Right hindlimb (tissue), 1 donor: ENCODE measurements at places on chromosomes 12 and 14.

DNA sequence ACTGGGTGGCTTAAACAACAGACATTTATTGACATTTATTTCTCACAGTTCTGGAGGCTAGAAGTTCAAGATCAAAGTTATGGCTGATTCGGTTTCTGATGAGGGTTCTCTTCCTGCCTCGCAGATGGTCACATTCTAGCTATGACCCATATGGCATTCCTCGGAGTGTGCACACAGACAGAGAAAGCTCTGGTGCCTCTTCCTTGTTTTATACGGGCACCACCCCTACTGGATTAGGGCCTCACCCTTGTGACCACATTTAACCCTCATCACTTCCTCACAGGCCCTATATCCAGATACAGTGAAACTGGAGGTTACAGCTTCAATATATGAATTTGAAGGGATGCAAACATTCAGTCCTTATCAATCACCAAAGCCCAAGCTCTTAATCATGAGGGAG, 77.0 kb upstream of the OVCH1 start:
- DNase-seq = no peak

GRCh38 chr12:95253386-95253785, 35.8 kb downstream of the VEZT start:
- DNase-seq = no peak

DNA sequence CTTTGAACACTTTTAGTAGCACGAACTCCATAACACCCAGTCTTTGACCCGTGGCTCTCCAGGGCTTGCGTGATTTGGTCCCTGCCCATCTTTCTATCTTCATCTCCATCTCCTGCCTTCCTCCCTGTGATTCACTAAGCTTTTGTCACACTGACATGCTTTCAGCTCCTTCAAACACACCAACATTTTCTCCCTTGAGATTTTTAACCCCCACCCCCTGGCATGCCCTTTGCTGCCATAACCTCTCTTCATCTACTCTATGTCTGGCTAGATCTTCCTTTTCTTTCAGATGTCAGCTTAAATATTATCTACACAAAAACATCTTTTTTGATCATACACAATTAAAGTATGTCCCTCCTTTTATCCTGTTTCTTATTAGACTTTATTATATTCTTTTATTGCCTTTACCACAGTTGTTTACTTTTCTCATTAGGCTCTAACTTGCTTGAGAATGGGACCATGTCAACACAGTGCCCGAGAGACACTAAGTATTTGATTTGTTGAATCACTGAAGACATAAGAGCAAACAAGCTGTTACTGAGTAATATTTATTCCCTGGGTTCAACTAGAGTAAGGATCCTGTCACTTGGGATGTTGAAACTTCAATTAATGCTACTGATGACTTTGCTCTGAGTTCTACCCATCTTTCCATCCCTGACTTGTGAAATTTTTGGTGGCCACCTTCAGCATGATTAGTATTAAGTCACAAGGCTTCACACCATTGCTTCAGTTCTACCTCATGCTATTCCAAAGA, 387.3 kb downstream of the LRIG3 start:
- DNase-seq = no peak

DNA sequence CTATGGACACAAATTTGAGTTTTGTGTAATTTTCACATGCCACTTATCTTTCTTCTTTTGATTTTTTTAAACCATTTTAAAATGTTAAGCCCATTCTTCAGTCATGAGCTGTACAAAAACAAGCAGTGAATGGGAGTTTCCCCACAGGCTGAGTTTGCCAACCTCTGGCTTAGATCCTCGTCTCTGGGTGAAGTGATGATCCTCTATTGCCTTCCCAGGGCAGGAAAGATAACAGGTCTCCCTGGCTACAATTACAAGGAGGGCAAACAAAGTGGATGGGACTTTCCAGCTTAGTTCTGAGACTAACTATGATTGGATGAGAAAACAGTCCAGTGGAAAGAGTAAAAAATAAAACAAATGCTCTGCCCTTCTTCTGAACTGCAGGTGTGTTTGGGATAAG, 203.7 kb downstream of the SPTSSA start:
- no peak for DNase-seq

- no peak for DNase-seq
These were observed 38.1 kb upstream of the SLC2A13 start for GRCh38 chr12:40144023-40144422.

DNA sequence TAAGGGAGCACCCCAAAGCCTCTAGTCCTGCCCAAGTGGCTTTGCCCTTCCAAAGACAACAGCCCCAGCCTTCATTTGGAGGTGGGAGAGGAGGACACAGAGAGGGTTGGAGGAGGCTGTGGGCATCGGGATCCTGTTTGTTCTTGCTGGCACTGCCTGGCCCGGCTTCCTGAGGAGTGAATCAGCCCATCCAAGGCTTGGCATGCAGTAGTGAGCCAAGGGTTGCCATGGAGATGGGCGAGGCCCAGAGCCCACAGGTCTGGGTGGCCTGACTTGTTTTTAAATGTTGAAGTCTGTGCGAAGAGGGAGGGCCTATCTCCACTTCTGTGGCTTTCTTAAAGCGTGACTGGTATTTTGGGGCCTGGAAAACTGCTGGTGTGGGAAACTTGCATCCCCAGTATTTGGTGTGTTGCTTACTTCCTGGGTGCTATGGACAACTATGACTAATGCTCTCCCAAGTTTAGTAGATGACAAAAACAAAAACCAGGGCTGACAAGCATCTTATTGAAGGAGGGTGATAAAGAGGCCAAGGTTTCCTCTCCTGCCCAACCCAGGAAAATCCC, 15.8 kb downstream of the CD9 start:
- peak; percentile 84 for DNase-seq

DNA sequence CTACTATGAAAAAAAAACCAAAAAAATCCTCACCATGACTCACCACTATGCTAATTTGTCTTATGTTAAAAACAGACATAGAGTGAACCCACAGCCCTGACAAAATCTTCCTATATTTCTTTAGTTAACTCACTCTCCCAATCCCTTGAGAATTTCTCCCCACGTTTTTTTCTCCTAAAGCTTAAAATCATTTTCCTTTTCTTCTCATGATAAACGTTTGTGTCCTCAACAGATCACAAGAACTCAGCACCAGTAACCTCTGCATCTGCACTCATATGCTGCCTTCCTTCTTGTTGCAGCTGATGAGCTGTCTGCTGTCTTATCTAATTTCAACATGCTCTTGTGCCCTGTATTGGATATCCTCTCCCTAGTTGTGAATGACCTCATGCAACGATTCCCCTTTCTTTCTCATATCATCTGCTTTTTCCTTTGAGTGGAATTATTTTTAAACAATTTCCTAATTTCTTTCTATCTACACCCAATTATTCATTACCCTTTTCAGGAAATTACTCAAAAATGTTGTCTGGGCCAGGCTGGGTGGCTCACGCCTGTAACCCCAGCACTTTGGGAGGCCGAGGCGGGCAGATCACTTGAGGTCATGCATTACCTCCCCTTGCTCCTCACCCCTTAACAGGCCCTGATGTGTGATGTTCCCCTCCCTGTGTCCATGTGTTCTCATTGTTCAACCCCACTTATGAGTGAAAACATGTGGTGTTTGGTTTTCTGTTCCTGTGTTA, 427.5 kb upstream of the MGAT4C start:
- DNase-seq = no peak

GRCh38 chr14:103220134-103220981, 97.1 kb downstream of the TNFAIP2 start:
- peak; percentile 40 for DNase-seq

- no peak for DNase-seq
These were observed 5.6 kb downstream of the ATP5MC2 start for GRCh38 chr12:53670308-53670707.

GRCh38 chr14:24632761-24633160, 1.2 kb downstream of the GZMB start:
- DNase-seq = no peak

GRCh38 chr14:74648601-74649000, 36.6 kb upstream of the LTBP2 start:
- DNase-seq = no peak

DNA sequence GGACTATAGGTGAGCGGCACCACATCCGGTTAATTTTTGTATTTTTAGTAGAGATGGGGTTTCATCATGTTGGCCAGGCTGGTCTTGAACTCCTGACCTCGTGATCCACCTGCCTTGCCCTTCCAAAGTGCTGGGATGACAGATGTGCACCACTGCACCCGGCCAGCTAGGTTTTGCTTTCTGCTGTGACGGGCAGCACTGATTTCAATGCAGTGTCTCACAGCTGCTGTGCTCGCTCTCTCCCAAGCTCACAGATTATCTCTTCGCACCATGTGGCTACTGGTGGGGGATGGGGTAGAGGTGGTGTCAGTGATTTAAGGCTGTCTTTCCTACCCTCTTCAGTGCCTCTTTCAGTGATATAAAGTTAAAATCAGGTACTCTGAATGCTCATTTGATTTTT, 909.1 kb downstream of the TRHDE start:
- no peak for DNase-seq

DNA sequence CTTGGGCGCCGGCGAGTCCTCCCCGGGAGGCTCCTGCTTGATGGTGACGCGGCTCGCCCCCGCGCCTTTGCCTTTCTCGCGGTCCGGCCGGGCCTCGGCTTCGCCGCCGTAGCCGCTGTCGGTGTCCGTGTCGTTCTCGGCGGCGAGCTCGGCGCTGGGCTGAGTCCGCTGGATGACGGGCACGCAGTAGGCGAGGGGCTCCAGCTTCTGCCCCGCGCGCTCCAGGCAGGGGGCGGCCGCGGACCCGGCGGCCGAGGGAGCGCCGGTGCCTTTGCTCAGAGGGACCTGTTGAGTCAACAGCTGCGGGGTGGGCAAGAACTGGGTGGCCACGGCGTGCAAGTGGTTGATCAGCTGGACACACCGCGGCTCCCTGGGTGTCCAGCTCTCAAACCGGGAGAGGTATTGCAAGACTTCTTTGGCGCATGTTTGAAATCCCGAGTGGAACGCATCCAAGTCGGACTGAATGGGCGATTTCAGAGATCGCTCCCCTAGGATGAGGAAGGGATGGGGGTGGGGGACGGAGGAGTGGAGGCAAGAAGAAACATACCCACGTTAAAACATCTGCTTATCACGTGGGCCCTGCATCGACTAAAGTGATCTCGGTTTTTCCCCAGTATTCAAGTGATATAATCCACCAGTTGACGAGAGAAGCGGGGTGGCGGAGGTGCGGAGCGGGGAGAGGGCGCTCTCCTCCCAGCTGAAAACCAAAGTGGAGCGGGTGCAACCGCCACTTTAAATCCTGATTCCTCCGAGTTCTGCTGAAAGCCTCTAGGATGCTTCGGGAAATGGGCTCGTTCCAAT, 2.0 kb downstream of the BHLHE41 start:
- peak; percentile 66 for DNase-seq

GRCh38 chr14:76268047-76268431, 107.9 kb upstream of the ESRRB start:
- DNase-seq = no peak
